ENCODE measurements at places on chromosomes 1 and 21.

DNA sequence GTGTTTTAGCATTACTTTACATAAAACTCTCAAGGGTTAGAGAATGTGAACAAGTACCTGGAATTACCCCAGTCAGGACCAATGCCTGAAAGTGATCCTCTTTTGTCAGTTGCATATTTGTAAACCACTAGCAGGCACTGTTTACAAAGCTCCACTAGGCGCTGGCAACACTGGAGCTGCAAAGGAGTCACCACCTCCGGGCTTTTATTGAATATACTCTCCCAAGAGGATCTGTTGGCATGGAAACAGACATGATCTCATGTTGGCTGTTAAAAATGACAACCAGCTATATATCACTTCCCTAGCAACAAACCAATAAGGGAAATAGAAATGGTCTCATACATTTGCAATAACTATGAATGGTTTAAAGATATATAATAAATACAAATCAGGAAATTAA, 116.0 kb downstream of the TTLL7 start:
- no peak for DNase-seq

DNA sequence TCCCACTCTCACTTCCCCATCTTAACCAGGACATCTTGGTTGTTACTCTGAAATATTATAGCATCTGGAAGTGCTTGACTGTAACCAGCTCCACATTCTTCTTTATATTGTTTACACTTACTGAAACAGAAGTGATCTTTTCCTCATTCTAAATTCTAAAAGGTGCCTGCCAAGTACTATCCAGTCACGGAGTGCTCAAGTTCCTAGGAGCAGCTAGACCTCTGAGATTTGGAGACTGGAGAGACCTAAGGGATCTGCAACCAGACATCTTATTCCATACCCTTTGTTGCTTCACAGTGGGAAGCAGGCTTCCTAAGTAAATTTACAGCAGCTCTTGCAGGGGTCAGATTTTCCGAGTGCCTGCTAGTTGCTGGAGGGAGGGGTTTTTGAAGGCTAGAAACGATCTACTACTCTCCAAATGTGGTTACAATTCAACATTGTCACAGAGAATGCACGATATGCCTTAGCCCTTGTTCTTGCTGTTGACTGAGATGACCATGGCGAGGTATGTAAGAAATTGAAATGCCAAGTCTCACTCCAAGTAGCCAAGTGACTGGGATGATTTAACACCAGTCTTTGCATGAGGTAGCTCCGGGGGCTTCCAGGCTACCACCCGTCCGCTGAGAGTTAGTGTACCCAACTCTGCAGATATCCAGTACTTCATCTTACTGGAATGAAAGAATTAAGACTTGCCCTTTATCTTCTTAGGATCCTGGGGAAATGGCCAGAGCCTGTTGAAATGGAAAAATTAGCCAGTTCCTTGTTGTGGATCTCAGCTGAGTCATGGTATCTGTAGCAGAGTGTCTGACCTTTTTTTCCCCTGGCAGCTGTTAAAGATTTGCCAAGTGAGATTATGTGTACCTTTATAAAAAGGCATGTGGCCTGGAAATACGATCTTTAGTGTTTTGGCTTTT, 150.8 kb downstream of the MAST2 start:
- no peak for DNase-seq

GRCh38 chr21:25375675-25376074, 231.6 kb downstream of the MRPL39 start:
- no peak for DNase-seq

DNA sequence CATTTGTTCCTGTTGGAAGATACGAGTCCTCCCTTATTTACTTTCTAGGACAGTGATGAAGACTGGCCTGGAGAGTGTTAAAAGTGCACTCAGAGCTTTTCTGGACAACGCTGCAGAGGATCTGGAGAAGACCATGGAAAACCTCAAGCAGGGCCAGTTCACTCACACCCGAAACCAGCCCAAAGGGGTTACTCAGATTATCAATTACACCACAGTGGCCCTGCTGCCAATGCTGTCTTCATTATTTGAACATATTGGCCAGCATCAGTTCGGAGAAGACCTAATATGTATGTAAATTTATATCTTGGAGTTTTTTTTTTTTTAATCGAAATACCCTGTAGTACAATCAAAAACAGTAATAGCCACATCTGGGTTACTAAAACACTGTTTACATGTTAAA, 190.5 kb downstream of the ZP4 start:
- DNase-seq, result no peak

- no peak for DNase-seq
Observed at GRCh38 chr1:153698923-153699714, 20.6 kb downstream of the NPR1 start.

DNA sequence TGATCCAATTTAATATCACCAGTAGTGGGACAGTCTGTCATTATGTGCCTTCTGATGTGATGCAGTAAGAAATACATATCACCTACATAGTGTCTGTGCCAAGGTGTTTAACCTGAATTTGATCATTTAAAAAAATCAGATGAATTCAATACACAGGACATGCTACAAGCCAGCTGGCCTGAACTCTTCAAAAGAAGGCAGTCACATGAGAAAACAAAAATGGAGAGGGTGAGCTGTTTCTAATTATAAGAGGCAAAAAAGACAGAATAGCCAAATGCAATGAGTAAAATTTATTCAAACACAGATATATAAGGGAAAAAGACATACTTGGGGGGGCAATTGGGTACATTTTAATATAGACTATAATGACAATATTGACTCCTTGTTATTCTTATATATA, 66.5 kb downstream of the ST3GAL3 start:
- DNase-seq, result no peak

GRCh38 chr1:23118957-23119792, 49.5 kb downstream of the LUZP1 start:
- DNase-seq, result peak; percentile 34

DNA sequence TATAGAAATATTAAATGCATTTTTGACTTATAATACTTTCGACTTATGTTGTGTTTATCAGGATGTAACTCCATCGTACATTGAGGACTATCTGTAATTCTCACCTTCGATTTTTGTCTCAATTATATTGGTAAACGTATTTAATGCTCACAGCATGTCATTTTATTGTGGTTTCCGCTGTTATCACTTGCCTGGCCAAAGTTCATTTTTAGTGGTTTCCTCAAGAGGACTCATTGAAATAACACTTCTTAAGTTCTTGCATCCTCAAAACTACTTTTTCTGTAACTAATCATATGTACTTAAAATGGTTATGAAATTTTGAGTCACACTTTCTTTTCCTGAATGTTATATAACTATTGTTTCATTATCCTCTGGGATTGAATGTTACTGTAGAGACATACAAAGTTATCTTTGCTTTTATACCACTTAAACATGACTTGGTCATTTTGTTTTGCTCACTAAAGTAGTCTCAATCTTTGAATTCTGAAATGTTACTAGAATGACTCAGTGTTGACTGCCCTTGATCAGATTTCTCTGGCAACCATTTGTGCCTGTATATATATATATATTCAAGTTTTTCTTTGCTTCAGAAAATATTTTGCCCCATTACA, 289.6 kb upstream of the PROX1 start:
- no peak for DNase-seq

- DNase-seq, result no peak
Observed at GRCh38 chr1:108121358-108122143, 78.6 kb downstream of the SLC25A24 start.

DNA sequence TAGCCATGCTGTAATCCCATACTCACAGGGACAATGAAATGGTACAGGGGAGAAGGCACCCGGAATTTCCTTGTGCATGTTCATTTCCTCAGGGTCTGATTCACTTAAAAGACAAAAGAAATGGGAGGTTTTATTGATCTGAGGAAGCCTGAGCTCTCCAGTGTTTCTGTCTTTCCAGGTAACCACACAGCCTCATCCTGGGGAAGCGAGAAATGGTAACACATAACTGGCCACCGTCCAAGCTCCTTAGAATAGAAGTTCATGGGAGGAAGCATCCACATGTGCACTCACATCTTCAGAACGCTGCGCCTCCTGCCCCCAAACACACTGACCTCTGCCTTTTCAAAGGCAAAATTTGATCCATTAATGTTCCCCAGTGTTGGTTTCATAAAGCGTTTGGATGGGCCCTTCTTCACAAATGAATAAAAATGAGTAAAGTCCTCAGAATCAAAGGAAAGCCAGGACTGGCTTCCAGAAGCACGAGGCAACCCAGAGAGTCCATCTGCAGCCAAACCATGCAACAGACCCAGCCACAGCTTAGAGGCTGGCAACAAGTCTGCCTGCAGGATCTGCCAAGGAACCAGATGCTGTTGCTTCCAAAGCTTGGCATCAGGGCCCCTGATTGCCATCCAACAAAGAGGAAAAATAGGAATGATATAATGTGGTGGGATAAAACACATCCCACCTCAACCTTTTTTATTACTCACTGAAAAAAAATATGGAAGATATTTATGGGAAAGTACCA, 120.3 kb downstream of the ZBTB18 start:
- DNase-seq, result no peak

DNA sequence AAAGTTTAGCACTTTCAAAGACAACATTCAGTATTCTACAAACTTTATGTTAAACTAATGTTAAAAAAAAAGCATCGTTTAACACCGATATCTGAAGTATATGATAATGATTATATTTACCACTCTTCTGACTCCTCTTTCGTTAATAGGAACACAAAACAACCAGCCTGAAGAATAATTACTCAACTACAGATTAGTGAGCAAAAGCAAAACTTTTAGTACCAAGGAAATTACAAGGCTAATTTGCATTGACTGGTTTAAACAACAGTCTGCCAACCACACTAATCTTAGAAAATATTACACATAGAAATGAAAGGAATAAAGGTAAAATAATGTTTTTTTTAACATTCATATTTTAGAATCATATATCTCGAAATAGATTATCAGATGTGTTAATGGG, 500.7 kb downstream of the LMO4 start:
- no peak for DNase-seq

DNA sequence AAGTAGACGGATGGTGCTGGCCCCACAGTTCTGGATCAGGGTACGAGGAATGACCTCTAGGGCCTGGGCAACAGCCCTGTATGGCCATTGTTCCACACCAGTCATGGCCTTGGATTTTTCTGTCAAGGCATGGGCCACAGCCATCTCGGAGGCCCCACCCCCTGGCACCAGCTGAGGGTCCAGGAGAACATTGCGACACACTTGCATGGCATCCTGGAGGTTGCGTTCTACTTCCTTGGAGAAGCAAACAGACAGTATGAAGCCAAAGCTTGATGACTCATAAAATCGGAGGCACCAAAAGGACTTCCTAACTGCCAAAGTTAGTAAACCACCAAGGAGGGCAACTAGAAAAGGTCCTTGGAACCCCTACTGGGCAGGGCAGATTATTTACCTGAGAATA, 11.9 kb upstream of the VHLL start:
- DNase-seq, result no peak

DNA sequence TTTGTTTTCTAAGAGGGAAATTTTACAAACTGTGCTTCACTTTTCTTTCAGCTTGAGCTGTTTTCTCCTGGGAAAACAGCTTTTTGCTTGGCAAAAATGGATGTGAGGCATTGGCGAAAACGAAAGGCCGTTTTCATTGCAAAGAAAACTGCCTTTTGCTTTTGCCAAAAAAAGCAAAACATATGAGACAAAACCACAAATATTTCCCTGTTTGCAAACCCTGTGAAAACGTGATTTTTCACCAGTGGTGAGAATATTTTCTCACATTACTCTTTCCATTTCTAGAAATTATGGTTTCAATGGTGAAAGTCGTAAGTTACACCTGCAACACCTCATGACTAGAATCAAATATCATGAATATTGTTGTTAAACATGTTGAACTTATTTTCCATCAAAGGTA, 74.0 kb upstream of the ZBTB18 start:
- no peak for DNase-seq

DNA sequence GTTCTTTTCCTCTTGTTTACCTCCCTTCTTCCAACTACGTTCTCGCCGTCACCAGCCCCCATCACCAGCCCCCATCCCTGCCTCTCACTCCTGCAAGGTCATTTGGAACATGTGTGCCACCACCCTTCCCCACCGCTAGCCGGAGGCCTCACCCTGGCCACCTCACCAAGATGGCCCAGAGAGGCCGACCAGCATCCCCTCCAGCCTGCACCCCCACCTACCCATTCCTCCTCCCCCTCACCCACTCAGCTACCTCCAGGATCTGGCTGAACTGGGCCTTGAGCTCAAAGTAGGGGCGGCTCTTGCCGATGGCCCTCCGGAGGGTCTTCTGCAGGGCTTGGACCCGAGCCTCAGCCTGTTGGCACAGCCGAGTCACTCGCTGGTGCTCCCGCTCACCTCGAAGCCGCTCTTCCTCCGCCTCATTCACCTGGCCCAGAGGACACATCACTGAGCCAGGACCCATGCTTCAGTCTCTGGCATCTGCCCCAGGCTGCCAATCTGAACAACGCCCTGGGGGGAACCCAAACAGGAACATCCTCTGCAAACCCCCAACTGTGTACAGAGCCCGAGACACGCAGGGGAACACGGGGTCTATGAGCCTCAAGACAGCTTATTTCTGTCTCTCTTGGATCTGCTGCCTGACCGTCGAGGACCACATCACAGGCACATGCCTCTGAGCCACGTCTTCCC, 12.8 kb downstream of the SH3BP5L start:
- DNase-seq, result no peak

- DNase-seq, result no peak
Observed at GRCh38 chr1:167964646-167965045, 27.8 kb upstream of the MPC2 start.

GRCh38 chr1:238619652-238620051, 728.9 kb upstream of the ZP4 start:
- no peak for DNase-seq

DNA sequence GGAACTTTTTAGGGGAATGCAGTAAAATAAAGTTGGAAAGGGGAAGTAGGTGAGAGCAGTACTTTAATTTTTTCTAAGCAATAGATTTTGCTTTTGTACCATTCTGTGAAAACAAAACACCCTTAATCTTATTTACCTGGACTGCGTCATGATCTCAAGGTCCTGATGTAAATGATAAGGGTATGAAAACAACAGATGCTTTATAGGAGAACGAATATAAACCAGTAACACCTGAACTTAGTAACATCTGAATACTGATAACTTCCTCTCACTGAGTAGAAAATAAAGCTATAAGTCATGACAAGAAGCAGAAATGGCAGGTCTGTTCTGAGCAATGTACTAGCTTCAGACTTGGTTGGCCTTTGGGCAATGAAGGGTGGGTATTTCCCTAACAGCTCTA, 77.7 kb downstream of the GDAP2 start:
- DNase-seq, result no peak

DNA sequence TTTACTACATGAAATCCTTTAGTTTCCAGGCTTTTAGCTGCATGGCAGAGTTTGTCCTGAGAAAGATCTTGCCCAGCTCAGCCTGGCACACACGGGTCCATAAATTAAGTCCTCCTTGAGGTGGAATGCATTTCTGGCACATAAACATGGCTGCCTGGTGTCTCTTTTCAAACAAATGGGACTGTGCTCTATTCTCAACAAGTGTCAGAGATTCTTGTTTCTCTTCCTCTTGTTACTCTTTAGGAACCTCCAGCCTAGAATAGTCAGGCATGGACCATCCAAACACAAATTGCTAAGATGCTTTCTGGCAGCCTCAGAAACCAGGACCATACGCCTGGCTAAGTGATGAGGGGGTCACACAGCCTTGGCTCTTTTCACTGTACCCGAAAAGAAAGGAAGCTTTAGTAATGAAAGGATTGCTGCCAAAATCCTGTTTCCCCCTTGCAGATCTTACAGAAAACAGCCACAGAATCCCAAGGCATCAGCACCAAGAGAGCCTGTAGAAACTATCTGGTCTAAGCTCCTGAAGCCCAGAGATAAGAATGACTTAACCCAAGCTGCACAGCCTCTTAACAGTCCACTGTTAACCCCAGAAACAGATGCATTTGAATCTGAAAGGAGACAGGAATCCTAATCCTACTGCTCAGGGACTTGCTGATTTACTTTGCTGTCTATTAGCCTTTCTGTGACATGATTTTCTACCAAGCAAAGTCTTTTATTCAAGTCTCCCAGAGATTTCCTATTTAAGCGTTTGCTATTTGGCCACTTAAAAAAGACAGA, 31.9 kb upstream of the NRDC start:
- no peak for DNase-seq
